Activated naive CD4-positive, alpha-beta T cell (primary cell): ENCODE measurements at places on chromosomes 2 and 18.

DNA sequence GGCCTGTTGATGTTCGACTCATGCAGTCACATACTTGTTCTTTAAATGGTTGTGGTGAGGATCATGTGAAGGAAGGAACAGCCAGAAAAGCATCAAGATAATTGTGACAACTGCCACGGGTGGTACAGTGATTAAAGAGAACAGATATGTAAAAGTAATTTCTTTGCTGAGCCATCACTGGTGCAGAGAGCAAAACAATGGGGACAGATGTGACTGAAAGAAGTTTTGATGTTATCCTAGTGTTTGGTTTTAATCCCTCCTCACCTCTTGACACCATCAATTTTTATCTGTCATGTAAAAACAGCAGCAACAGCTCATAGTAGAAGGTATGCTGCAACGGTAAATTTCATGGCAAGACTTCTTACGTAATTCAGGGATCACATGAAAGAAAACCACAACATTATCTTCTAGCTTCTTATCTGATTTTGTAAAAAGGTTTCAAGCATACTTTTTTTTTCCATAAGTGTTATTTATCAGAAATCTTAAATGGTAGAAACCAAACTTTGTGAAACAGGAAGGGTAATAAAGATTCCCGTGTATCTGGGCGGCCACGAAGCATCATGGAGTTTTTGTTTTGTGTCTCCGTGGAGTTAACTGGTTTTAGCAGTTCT, 65.2 kb downstream of the PLCL1 start:
- no peak for DNase-seq

- no peak for DNase-seq
Observed at GRCh38 chr2:43452318-43452731, 143.5 kb downstream of the THADA start.

DNA sequence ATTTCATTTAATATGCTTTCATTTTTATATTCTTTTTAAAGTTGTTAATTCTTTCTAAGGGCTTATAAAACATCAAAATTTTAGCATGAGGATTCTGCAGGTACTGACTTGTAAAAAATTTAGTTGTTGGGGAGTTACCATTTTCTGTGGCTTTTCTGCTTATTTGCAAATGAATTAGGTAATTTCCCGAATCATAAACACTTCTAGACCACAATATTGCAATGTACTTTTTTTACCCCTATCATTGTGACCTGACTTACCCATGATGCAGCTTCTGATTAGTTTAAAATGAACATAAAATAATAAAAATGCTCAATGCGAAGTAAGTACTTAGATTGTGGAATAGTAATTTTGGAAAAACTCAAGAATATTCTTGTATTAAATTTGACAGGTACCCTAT, 11.4 kb downstream of the ARL6IP6 start:
- DNase-seq = no peak

DNA sequence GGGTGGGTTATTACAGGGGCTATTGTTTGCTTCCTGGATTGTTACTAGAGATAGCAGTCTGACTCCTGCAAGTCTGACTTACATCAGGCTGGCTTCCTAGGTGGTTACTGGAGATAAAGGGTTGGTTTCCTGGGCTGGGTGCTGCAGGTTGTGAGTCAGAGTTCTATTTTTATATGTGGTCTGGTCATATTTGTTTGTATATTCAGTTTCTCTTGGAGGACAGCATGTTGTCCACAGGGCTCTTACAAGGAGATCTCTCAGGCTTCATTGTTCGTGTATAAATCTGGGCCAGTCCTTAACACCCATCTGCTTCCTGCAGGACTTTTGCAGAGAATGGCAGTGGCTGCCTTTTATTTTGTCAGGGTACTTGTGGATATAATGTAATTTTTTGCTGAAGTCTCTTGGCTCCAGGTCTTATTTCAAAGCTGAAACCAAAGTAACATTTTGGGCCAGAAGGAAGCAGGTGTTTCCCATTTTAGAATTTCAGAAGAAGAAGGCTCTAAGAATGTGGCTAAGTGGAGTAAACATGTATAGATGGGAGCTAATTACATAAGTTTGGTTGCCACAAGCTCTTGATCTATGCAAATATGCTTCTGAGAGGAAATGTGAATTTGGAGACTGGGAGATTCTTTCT, 65.9 kb upstream of the SLC16A14 start:
- no peak for DNase-seq

DNA sequence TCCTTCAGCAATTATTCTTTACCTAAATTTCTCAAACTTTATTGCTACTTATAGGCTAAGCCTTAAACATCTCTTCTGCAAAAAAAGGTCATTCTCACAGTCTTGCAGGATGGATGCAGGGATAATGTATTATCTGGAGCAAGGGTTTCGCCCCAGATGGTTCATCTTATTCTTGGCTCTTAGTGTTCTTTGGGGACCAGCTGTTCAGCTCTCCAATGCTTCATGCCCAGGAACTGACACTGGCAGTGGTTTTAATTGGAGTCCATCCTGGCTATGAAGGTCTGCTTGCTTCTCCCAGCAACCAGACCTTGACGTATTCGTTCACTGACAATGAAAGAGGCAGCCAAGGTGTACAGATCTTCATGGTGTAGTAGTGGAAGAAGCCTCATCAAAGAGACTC, 331.9 kb downstream of the SLC8A1 start:
- DNase-seq = no peak
